Muscle of arm (tissue), 14 donors: ENCODE measurements at places on chromosomes 13 and 19. TPM values are rescaled to one million over a fixed set of nuclear protein-coding genes. Genes with fewer than 3 reads are reported as not detected.
A peak's percentile ranks its signal among the peaks of the same experiment; 100 is the strongest.

ELANE gene
- 1.0 TPM for polyA plus RNA-seq

NDFIP2 gene
- polyA plus RNA-seq: 27.5 TPM

OLFM2 gene
- polyA plus RNA-seq: 52.0 TPM

CCNA1 gene
- 0.54 TPM for polyA plus RNA-seq

OVOL3 gene
- not detected for polyA plus RNA-seq

DNA sequence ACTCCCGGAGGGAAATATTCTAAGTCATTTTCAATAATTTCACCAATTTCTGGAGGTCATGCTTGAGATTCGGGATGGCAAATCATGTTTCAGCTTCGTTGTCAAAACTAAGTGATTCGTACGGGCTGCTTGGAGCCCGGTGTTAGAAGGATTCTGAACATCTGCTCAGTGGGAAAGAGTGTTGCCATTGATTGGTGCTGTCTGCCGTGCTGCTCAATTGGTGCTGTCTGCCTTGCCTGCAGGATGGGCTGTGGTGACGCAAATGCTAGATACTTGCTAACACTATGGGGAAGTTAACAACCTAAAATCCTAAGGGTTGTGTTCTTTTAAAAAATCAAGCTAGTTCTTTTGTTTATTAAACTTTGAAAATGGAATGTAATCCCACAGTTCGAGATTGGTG, 17.3 kb upstream of the CACNG8 start:
- no peak for DNase-seq

DNA sequence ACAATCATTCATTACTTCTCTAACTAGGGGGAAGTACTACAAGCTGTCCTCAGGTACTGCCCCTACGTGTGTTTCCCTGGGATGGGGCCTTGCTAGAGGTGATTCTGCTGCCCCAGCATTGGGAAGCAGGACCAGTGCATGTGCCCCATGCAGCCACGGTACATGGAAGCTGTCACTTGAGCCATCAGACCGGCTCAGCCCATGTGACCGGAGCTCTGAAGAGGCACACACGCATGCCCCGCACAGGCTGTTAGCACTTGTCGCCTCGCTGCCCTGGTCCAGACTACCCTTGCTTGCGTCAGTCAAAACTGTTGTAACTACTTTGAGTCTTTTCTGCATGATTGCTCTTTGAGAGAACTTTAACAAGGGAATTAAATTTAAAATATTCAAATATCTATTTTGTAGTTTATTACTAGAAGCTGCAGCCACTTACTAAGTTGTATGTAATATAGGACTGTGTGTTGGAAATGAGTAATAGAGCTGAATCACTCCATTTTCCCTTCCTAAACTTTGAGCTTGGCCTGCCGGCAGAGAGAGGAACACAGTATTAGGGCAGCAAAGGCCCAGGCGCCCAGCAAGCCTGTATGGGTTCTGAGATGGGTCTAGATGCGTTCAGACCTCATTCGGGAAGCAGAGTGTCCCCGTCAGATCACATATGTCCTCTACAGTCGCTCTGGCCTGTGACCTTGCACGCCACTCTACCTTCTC, 42.2 kb downstream of the DHRS12 start:
- DNase-seq: no peak

DNA sequence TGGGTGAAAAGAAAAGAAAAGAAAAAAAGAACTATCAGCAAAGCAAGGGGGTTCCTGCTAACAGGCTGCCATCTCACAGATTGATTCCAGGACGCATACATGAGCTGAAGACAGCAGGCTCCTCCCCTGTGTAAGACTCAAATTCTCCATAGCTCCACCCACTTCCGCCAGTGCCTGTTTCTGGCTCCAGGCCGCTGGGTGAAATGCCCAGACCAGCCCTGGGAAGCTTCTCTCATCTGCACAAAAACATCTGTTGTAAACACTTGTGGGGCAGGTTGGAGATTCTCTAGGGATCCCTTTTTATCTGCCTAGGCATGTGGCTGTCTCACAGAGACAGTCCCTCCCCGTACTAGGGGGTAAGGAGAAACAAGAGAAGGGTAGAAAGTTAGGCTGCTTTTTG, 1054.4 kb upstream of the SPRY2 start:
- no peak for DNase-seq

GRCh38 chr19:38850436-38850975, 720 bp upstream of the HNRNPL start:
- DNase-seq: peak; percentile 100

DNA sequence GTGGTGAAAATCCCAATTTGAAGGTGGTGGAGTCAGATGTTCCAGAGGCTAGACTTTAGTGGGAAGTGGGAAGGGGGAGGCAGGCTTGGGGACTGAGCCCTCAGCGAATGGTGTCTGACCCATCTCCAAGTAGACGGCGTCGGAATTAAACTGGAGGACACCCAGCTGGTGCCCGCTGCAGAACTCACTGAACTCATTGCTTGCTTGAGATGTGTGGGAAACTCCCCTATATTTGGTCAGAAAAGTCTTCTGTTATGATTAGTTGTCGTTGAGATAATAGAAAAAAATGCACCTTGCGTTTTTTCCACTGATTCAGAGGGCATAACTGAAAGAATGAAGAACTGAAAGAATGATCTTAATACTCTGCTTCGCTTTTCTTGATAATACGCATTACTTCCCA, 871 bp upstream of the ZNF583 start:
- peak; percentile 3 for DNase-seq

DNA sequence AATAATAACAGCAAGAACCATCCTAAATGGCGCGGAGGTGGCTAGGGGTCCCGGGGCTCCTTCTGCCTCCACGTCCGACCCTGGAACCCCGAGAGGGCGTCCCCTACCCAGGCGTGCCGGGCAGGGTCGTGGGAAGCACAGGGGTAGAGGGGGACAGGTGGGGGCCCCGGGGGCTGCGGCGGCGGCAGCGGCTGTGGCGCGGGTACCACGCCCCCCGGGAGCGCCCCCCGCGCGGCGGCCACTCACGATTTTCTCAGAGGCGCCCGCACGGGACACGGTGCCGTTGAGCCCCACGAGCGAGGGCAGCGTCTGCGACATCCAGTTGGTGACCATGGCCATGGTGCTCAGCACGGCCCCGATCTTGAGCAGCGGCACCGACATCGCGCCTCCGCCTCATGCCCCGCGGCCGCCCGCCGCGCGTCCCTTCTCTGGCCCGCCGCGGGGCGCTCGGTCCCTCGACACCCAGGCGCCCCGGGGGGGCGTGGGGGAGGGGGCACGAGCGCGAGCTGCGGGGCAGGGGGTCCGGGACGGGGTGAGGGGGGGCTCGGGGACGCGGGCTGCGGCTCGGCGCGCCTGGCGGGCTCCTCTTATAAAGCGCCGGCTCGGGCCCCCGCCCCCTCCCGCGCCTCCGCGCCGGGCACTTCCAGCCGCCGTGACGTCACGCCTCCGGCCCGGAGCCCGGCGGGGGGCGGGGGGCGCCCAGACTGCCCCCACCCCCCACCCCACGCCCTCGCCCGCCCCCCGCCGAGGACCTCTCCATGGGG, 22.9 kb downstream of the OLFM2 start:
- no peak for DNase-seq

GRCh38 chr13:106609116-106609515, 41.2 kb upstream of the ARGLU1 start:
- no peak for DNase-seq

- DNase-seq: no peak
These were observed 16.1 kb upstream of the MCF2L start for GRCh38 chr13:112952759-112953551.

DNA sequence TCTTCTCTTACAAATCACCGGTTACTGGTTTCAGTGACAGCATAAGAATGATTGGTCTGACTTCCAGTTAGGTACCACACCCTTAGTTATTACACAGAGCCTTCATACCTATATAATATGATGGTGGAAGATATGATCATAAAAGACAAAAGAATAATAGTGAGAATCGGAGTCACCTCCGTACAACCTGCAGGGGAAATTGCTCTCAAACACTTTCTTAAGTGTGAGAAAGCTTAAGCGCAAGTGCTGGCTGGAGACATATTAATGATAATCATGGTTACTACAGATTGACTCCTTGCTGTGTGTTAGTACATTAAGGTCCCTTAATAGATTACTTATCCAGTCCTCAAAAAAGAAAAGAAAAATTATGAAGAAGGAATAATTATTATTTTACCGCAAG, 1.8 kb upstream of the LHFPL6 start:
- DNase-seq: no peak

DNA sequence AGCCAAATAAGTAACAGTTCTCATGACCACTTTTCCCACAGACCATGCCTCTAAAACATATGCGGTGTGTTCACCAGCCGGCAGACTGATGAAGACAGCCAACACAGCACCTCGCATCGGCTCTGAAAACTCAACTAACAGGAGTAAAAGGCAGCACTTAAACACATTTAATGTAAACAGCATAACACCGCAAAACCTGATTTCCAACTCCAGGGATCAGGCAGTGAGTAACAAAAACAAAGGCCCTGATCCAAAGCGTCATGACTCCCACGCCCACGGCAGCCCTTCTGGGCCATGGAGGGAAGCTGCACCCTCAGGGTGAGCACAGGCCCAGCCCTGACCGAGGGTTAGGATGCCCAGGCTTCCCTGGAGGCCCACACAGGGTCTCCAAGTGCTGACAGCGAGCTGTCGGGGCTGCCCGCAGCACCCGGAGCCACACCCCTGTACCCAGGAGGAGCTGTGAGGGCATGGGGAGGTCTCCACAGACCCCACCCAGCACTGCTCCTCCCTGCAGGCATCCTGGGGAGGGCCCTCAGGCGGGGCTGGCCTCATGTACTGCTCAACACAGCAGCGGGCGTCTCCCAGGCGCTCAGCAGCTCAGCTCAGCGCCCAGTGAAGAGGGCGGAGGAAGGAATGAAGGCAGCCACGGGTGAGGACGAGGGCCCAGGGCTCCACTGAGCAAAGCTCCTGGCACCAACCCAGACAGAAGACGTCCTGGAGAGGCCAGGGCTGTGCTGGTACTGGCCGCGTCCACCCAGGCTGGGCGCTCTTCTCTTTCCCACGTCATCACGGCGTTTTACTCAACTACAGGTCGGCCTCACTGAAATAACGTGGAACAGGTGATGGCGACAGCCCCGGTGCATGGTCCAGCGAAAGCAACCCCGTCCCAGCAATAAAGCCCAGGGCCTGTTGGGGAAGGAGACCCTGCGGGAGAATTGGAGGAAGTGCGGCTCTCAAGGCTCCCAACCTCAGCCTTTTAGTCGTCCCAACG, 53.7 kb downstream of the RASA3 start:
- no peak for DNase-seq

GRCh38 chr19:35341565-35342225, 6.0 kb upstream of the FFAR1 start:
- no peak for DNase-seq
